ENCODE measurements at places on chromosomes 12 and 14. TPM values are rescaled to one million over a fixed set of nuclear protein-coding genes. Genes with fewer than 3 reads are reported as not detected.

DNA sequence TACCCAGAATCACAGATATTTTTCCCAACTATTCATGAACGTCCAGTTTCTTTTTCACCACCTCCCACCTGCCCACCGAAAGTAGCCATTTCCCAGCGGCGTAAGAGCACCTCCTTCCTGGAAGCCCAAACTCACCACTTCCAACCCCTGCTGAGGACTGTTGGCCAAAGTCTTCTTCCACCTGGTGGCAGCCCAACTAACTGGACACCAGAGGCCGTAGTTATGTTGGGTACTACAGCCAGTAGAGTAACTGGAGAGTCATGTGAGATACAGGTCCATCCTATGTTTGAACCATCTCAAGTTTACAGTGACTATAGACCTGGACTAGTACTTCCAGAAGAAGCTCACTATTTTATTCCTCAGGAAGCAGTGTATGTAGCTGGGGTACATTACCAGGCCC lies 81.6 kb downstream of the RAD52 start:
- ATAC-seq = no peak

Gene MYO1H
- 0.90 TPM for total RNA-seq

DNA sequence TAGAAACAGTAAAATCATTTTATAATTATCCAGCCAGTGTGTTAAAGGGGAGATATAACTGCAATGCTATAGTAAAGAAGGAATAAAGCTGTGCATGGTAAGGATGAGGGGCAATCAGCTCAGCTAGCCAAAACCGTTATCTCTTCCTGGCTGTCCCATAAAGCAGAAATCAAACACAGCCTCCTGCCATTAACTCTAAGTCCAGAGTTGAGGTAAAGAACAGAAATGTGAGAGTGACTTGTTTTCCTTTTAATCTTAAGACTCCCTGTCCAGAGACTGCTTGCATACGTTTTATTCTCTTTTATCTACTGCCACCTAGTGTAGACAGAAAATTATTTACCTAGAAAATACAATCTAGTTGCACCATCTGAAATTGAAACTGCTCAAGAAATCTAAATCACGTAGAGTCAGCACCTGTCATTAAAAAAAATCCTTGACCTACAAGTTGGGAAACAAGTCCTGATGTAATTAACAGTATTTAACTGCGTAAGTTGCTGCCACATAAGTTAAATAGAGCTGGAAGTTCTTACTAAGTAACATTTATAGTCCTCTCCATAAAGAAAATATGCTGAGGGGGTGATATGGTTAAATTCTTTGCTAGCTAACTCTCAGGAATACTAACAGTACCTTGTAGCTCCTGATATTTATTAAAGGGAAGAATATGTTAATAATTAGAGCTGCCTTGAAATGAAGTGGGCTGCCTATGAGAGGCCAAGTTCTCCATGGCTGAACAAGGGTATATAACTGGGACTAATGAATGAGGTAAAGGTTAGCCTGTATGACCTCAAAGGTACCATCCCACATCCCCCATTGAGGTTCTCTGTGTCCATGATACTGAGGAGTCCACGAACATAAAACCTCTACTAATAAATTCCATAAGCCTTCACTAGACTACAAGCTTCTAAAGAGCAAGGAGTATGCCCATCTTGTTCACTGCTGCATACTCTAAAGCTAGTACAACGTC lies 62.7 kb downstream of the GALNT4 start:
- peak; percentile 81 for ATAC-seq

DNA sequence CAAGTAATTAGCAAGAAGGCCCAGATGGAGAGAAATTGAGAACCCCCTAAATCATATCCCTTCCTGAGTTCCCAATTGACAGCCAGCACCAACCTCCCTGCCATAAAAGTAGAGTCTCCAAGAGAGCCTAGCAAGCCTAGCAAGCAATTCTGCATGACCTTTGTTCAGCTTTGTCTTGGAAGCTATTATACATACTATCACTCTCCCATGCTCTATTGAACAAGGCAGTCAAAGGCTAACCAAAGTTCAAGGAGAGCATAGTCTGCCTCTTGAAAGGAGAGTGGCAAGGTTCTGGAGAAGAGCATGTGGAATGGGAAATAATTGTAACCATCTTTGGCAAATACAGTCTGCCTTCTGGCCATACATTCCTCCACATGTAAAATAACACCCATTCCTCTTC lies 7.8 kb downstream of the ACOT4 start:
- no peak for ATAC-seq

Gene TNS2
- total RNA-seq = 3.7 TPM

Gene FUT8
- 30.4 TPM for total RNA-seq

DNA sequence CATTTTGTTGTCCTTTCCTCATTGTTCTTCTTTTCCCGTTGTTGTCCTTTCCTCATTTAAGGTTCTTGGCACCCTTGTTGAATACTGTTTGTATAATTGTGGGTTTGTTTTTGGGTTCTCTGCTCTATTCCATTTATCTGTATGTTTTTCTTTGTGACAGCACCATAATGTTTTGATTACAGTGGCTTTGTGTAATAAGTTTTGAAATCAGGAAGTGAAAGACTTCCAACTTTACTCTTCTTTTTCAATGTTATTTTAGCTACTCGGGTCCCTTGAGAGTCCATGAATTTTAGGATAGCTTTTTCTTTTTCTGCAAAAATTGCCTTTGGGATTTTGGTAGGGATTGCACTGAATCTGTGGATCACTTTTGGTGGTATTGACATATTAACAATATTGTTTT lies 28.1 kb downstream of the ETNK1 start:
- no peak for ATAC-seq

GRCh38 chr12:31797230-31797872 lies 68.5 kb upstream of the AMN1 start:
- ATAC-seq = no peak

GRCh38 chr12:68349921-68350606 lies 17.9 kb upstream of the MDM1 start:
- ATAC-seq = no peak

GRCh38 chr12:82651489-82651888 lies 35.2 kb upstream of the TMTC2 start:
- no peak for ATAC-seq

DNA sequence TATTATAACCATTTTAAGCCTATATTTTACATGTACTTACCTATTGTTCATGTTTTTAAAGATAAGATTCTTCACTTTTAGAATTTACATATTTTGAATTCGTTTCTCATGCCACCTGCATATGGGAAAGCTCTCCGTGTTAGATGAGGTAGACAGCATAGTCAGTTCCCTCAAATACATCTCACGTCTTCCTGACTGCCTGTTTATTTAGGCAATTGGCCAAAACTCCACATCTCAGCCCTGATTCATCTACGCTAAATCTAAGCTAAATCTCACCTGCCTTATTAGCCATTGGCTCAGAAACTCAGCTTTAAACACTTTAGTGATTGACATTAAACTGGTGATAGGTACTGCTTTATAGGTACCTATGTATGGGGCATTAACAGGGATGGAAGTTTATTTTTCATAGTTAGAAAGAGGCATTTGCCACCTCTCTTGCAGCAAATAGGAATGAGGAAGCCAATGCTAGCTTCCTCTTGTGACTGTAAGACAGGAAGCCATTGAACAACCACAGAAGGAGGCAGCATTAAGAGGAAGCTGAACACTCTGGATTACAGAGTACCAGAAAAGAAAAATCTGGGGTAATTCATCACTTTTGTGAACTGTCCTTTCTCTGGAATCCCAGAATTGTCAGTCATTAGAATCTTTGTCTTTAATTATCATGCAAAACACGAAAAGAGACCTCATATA lies 111.9 kb downstream of the LRFN5 start:
- ATAC-seq = no peak

DNA sequence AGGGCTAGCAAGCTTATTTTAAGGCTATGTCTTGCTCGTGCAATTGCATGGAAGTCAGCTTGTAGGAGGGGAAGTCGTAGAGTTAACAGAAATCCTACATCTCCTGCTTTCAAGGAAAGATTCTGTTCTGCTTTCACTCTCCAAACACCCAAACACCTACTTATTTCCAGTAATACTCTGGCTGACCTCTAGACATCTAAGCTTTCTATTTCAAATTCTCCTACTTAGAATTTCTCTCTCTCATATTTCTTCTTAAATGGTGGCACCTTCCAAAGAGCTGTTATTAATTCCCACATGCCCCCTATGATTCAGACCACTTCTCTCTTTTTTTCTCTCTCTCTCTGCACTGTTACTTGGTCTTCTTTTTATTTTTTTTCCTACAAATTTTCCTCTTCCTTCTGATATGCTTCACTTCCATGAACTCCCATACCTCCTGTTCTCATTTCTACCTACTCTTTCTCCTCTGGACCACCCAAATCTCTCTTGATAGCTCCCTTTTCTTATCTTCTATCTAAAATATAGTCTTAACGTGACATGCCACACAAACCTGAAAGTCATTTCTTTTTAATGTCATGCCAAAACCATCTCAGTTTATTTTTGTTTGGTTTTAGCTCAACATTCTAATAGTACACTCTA lies 90.8 kb downstream of the RPS6KA5 start:
- peak; percentile 26 for ATAC-seq

GRCh38 chr14:99038431-99038820 lies 233.6 kb downstream of the BCL11B start:
- no peak for ATAC-seq

Gene HEATR5A
- total RNA-seq = 12.0 TPM

Gene IFNG-AS1
- not detected for total RNA-seq

DNA sequence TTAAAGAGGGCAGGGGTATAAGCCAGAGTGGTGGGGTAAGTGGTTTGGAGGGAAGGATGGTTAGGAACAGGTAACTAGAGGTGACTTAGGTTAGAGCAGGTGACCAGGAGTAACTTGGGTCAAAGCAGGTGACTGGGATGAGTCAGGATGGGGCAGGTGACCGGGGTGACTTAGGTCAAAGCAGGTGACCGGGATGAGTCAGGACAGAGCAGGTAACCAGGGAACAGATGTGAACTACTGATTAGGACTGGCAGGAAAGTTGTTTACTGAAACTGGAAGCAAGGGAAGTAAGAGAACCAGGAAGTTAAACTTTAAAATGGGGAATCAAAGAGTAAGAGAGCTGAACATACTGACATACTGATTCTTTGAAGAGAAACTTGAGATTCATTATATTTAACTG lies 57.4 kb downstream of the FSCB start:
- ATAC-seq = no peak
